ENCODE measurements at places on chromosomes 6 and 20.

- DNase-seq: no peak
Observed at GRCh38 chr6:49565855-49566254, 15.4 kb downstream of the C6orf141 start.

- DNase-seq: no peak
Observed at GRCh38 chr6:168576388-168576787, 135.4 kb downstream of the SMOC2 start.

GRCh38 chr6:89807581-89807980 is 12.0 kb downstream of the MDN1 start:
- no peak for DNase-seq

DNA sequence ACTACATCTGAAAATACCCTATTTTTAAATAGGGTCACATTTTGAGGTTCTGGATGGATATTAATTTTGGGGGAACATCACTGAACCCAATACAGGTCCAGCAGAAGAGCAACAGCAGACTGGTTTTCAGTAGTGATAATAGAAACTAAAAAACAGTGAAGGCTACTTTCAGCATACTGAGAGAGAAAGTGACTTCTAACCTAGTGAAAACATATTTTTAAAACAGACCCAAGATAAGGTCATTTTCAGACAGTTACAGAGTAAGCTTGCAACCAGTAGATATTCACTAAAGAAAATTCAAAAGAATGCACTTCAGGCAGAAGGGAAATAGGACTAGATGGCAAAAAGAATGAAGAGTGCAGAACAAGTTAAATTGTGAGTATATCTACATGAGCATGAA is 42.0 kb upstream of the TMEM244 start:
- DNase-seq: no peak

DNA sequence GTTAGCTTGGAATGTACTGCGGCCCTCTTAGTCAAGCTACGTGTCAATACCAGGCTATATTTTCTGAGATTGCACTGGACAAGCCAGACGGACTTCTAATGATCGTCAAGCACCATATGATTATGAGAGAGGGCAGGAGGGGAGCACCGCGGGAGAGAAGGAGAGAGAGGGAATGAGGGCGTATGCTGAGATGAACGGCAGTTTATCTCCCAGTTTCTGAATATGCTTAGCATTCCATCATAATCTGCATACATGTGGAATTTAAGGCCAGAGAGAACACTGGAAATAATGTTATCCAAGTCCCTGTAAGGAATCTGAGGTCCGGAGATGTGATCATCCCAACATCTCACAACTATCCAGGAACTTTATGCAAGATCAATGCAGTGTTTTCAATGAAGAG is 60.2 kb downstream of the BFSP1 start:
- no peak for DNase-seq

DNA sequence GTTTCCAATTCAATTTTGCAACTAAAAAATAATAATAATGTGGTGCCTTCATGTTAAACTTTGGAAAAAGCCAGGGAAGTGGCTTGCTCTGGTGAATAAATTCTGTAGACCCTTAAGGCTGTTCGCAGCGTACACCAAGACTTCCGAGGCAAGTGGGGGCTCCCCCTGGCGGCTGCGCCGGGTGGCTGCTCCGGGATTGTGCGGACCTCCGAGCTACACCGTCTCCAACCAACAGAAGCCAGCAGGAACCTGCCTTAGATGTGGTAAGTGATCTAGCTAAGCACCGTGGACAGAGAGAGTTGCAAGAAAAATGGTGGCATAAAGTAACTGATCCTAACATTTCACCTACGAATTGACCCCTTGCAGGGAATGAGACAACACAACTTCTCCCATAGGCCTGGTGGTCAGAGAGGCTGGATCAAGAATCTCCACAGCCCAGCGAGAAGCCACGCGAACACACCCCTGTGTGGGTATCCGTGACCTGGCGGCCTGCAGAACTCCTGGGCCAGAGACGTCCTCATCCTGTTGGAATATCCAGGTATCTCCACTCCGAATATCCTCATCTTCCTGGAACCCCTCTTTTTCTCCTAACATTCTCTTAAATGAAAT is 69.6 kb downstream of the TBXT start:
- peak; percentile 66 for DNase-seq

DNA sequence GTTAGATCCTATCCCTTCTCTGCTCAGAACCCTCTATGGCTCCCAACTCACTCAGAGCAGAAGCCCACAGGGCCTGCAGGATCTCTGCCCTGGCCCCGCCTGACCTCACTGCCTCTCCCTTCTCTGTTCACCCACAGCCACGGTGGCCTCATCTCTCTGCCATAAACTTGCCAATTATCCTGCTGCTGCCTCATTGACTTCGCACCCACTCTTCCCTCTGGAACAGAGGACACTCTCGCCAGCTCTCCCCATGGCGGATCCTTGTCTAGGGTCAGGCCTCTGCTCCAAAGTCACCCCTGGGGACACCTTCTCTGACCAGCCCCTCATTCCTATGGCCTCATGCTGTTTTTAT is 86.4 kb downstream of the CEBPB start:
- DNase-seq: no peak

DNA sequence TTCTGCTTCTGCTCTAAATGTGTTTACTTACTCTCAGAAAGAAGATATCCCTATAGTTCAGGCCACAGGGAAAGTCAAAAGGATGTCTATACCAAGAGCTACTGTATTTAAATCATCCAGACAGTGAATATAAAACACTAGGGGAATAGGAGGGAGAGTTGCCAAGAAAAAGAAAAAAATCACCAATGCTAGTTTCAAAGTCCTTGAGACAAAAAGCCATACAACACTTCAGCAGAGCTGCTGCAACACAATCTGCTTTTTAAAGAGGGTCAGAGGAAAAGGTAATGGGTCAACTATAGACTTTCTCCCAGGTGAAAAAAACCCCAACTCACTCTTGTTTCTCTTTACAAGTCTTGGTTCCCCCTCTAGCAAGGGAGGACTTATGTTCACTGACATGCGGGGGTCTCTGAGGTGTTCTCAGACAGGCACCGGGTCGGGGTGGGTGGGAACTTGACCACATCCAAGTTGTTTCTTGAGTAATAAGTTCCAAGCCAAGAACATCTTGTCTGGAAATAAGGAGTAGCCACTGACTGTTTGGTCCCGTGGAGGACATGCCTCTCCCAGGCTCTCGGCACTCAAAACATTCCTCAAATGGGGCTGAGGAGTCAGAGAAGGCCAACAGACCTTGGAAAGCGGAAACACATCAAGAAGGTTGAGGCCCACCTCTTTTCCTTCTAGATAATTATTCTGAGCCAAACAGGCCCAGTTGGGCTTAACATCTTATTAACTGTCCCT is 47.7 kb downstream of the GJA10 start:
- no peak for DNase-seq

DNA sequence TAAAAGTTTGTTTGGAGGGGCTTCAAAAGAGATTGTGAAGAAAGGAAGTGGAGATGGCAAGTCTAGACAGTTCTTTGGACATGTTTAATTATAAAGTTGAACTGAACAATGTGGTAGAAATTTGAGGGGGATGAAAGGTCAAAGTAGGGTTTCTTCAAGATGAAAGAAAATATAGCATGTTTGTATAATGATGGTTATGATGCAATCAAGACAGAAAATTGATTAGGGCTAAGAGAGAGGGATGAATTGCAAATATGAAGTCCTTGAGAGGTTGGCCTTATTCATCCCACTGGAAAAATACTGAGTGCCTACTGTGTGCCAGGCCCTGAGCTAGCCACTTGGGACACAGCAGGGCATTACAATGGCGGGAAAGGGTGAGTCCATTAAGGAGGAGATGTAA is 37.6 kb downstream of the NHSL1 start:
- DNase-seq: no peak

DNA sequence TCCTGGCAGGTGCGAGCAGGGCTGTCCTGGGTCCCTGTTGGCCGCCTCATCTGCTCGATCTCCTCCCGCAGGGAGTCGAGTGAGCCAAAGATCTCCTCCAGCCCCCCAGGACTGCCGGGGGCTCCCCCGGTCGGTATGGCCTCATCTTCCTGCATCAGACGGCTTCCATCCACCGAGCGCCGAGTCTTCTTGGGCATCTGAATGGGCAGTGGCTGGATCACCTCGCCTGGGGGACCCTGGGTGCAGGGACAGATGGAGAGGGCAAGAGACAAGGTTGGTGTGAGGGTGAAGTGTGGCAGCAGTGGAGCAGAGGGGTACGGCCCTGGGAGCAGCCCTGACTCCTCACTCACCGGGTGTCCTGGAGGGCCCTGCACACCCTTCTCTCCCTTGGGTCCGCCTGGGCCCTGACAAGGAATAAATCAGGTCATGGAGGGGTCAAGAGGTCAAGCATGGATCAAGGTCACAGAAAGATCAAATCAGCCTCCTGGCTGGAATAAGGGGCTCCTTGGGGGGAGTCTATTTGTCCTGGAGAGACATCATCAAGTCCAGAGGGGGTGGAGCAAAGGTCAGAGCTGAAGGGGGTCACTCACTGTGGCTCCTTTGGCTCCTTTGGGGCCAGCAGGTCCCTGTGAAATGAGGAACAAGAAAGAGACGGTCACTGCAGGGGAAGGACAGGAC is 26.5 kb downstream of the COL11A2 start:
- DNase-seq: no peak

- DNase-seq: no peak
Observed at GRCh38 chr20:36929290-36929689, 22.2 kb downstream of the SAMHD1 start.

DNA sequence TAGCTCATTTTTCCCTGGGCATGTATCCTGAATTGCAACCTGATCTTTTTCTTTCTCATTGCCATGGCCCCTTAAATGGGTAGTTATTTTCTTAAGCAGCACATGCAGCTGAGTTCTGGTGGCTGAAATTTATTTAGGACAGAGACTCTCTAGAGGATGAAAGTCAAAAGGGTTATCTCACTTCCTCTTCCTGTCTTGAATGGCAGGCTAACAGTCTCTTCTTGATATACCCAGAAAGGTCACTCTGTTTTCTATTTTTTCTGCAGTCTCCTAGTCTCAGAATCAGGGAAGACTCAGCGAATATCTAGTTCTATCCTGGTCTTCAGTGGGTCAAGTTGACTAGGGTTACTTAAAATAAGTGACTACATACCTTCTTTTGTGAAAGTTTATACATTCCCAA is 243.3 kb downstream of the EPHA7 start:
- DNase-seq: no peak

DNA sequence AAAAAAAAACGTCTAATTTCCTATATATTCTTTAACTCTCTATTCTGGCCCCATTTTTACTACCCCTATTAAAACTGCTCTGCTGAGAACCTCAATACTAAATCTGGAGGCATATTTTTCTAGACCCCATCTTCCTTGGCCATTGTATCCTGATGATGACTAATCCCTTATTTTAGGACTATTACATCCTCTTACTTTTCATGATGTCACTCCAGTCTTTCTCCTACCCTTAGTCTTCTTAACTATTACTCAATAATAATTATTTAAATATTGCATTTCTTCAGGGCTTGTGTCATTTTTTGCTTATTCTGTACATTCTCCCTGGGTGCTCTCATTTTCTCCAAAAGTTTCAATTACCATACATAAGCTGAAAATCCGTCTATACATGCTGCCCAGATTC is 6.4 kb downstream of the FBXO30 start:
- no peak for DNase-seq

DNA sequence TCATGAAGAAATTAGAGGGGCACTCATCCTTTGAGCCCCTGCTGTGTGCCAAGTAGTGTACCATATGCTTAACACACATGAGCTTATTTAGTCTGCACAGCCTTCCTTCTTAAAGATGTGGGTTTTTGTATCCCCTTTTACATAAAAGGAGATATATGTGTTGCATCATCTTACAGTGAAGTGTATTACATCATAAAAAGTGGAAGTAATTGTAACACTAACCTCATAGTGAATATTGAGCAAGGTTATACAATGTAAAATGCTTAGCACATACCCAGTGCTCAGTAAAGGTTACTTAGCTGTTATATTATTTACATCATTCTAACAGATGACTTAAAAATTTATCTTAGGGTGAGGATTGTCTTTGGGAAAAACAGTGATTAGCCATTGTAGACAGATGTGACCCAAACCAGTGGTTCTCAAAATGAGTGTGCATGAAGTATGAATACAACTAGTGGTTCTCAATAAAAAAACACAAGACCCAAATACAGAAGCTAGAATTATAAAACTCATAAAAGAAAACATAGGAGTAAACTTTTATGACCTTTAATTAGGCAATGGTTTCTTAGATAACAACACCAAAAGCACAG is 3.8 kb upstream of the PIGU start:
- no peak for DNase-seq

- DNase-seq: no peak
Observed at GRCh38 chr6:71967436-71967835, 81.1 kb downstream of the RIMS1 start.

GRCh38 chr6:163188746-163189145 is 225.8 kb upstream of the QKI start:
- DNase-seq: no peak

- no peak for DNase-seq
Observed at GRCh38 chr20:9476174-9476573, 38.2 kb upstream of the LAMP5 start.

DNA sequence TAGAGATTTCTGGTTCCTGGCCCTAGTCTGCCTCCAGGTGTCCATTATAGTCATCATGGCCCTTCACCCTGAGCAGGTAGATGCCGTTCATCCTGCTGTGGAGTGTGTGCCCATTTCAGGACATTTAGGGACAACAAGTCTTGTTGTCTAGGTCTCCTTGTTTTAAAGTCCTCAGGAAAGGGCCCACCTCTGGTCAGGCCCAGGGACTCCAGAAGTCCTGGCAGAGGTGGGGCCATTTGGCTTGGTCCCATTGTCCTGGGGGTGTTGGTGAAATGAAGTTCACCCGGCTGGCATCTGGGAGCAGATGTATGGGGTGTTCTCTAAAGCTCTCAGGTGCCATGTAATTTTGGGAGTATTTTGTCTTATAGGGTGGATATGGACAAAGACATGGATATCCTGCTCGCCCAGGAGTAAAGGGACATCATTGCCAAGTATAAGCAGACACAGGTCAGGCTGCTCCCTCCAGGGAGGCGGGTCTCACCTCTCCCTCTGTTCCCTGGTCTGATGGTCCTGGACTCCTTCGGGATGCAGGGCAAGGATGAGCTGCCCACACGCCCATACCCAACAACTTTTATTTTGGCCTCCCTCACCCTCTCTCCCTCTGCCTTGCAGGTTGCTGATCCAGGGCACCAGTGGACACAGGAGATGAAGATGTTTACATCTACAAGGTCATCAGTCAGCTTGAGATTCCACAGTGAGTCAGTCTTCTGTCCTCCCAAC is 31.7 kb upstream of the MAS1L start:
- no peak for DNase-seq

- no peak for DNase-seq
Observed at GRCh38 chr20:51637241-51637640, 94.7 kb upstream of the NFATC2 start.

- DNase-seq: no peak
Observed at GRCh38 chr6:56032715-56033260, 157.4 kb upstream of the BMP5 start.

DNA sequence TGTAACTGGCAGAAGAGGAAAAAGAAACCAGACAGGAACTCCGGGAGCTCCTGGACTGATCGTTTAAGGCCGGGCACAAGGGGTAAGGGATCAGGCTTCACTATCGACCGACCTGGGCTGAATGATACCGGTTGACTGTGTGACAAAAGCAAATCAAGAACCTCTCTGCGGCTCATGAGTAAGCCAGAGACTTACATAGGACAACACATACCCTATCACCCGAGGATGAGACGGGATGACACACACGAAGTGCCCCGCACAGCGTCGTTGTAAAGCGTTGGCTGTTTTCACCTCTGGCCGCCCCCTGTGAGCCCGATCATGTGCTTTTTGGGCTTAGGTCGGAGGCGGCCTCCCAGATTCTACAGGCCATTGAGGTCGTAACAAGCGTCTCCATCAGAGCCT is 695 bp upstream of the TGIF2 start:
- no peak for DNase-seq

All from iPS DF 6.9 (cell line).